ENCODE measurements at places on chromosomes 3 and 15.
A peak's percentile ranks its signal among the peaks of the same experiment; 100 is the strongest.

GRCh38 chr15:82183121-82184031 is 79.2 kb downstream of the EFL1 start:
- no peak for DNase-seq

DNA sequence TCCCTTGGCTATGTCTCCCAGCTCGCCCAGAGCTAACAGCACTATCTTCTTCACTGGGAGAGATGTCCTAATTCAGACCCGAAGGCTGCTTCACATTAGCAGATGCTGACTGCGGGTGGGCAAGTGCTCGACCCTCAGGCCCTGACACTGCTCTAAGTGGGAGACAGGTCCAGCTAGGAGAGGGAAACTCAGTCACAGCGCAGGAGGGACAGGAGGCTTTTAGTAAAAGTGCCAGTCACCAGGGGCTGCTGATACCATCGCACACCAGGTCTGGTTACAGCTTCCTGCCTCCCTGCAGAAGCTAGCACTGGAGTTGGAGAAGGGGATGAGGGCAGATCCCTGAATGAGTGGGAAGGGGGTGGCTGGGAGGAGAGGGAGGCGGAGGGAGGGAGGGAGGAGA is 365.8 kb upstream of the RGMA start:
- DNase-seq, result no peak

DNA sequence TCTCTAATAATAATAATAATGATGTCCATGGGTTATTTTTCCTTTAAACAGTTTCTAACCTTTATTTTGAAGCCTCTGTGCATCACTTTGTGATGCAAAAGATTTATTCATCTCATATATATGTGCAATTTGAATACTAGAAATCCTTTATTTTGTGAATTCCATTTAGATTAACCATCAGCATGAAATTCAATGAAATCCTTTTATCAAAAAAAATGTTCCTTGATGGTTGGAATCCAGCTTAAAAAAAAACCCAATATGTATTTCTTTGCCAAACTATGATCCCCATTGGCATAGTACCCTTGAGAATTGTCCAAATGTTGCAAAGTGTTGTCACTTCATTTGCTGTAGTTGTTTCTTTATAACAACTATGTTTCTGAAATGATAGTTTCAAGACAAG is 7.4 kb downstream of the TBC1D23 start:
- DNase-seq, result no peak

DNA sequence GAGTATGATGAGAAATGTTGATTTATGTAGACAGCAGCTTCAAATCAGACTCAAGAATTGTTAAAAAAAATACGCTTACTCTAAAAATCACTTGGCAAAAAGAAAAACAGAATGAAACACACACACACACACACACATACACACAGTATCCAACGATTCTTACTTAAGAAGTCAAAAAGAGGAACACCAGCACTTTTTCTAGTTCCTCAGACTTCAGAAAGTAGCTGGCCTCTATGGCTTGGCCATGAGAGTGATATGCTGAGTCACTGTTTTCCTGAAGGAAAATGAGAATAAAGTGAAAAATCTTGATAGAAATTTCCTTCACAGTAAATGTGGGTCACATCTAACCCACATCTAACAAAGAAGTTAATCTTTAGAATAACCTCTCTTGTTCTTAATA is 22.1 kb downstream of the CNTN3 start:
- DNase-seq, result no peak

- DNase-seq, result no peak
These were observed 201.8 kb downstream of the ABHD5 start for GRCh38 chr3:43892526-43892925.

DNA sequence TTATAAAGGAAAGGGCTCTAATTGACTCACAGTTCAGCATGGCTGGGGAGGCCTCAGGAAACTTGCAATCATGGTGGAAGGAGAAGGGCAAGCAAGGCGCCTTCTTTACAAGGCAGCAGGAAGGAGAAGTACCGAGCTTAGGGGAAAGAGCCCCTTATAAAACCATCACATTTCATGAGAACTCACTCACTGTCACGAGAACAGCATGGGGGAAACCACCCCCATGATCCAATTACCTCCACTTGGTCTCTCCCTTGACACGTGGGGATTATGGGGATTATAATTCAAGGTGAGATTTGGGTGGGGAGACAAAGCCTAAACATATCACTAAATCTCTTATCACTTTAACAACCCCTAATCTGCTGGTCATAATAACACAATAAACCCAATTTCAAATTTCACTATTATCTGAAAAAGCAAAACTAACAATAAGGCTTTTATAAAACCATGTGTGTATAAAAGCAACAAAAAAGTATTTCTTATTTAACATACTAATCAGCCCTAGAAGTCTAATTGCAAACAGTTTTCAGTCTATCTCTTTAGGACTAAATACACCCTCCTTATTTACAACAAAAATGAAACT is 43.2 kb downstream of the SCAPER start:
- no peak for DNase-seq

DNA sequence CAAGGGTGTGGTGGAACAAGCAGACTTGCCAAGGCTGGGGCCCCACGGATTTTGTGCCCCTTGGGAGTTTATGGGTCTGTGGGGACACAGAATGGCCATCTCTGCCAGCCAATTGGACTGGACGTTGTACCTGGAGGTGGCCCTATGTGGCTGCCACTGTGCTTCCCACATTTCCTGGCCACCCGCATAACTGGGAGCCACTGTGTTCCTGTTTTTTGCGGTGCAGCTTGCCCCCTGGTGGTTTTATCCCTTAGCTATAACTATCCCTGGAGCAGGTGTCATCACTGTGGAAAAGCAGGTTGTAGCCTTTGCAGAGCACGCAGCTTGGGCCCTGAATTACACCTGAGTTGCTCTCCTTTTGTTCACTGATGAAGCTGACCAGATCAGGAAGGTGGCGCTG is 306.3 kb downstream of the ZPLD1 start:
- DNase-seq, result peak; percentile 53

DNA sequence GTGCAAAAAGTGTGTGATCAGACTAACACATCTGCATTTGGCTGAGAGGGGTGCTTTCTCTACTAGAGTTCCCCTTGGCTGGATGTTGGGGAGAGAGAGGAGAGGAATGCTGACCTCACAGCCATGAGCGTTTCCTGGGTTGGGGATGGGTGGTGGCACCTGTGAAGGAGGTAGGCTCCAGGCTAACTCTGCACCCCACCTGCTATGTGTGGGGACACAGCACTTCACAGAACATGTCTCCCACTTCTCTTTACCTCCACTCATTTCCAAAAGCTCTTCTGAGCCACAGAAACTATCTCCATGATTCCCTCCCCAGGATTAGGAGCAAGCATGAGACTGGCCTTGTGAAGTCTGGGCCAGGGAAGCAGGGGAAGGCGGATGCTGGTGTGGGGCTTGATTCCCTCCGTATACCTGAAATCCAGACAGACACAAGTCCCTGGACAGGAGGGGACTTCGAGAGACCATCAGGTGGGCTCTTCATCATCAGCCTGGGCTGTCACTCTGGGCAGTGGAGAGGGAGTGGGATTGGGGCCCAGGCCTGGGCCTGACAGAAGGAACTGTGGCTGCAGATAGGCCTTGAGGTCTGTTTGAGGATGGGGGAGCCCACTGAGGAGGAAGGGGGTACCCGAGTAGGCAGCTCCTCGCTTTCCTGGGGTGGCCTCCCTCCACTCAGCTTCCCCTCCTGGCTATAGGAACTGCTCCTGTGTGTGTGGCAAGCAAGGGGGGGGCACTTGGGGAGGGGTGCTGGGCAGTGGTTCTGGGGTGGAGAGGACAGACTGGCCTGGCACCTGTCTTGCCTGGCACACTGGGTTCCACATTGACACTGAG is 40.7 kb downstream of the FEM1B start:
- DNase-seq, result no peak

DNA sequence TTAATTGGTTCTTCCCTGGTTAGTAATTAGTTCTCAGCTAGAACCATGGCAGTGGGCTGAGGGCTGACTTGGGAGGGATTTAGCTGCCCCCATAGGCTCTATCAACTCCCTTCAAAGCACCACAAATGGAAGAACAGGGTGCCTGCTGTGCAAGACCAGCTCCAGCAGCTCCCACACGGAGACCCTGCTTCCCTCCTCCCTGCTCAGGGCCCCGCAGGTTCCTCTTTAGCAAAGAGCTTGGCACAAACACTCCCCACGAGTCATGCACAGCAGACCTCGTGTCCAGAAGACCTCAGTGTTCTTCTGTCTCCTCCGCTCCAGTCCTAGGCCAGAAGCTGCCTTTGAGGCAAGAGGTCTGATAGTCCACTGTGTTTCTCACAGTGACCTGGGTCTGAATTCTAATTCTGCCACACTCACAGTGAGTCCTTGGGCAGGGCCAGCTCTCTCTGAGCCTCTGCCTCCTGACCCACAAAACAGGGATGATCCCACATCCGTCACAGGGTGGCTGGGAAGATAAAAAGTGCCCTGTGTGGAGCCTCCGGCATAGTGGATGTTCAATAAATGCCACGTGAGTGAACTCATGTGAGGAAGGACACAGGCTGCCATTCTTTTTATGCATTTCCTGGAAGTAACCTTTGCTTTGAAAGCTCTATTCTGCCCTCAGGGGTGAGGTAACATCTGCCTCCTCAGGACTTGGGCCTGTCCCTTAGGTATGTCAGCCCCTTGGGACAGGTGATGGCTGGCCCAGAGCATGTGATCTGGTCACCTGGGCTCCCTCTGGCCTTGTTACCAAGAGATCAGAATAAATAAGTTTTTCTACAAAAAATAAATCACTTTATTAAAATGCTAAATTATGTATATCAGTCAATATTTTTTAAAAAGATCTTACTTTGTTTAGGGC is 7.6 kb downstream of the RAB6B start:
- DNase-seq, result no peak

DNA sequence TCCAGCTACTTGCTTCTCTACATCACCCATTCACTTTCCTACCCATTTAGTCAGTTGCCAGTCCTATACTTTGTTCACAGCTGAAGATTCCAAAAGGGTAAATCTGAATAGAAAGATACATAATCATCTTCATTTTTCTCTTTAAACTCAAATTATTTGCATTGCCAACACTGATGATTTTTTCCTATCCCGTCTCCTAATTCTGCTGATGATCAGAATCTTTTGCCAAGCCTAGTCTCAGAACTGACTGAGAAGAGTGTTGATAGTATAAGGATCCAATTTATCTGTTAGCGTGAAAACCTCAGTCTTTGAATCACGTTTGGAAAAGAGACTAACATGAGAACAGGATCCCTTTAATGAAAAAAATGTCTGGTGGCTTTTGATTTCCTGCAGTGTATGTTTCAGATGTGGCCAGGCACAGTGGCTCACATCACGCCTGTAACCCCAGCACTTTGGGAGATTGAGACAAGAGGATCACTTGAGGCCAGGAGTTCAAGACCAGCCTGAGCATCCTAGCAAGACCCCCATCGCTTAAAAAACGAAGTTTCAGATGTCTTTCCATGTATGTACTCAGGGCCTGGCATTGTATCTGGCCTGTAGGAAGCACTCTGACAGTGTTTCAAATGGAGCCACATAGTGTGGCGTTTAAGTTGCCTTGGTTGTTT is 169.4 kb downstream of the KLHL25 start:
- DNase-seq, result no peak

- no peak for DNase-seq
These were observed 130.0 kb downstream of the FBN1 start for GRCh38 chr15:48515500-48515899.

DNA sequence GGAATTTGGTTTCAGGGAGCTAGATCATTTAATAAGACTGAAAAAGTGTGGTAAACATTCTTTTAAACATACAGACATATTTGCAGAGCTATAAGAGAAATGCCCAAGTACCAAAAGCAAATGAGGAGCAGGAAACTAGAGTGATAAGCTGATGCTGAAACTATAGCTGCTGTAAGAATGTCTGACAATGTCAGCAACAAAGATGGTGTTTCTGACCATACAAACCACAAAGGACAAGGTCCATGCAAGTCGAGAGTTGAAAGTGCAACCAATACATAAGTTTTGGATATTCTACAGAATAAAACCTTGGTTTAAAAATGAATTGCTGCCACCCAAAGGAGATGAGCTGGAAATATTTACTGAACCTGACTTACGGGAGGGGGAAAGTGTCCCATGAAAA is 610.2 kb downstream of the TBL1XR1 start:
- no peak for DNase-seq

GRCh38 chr3:169348929-169349621 is 314.4 kb downstream of the MECOM start:
- DNase-seq, result no peak

- no peak for DNase-seq
These were observed 529.6 kb downstream of the SHQ1 start for GRCh38 chr3:72318504-72319193.

DNA sequence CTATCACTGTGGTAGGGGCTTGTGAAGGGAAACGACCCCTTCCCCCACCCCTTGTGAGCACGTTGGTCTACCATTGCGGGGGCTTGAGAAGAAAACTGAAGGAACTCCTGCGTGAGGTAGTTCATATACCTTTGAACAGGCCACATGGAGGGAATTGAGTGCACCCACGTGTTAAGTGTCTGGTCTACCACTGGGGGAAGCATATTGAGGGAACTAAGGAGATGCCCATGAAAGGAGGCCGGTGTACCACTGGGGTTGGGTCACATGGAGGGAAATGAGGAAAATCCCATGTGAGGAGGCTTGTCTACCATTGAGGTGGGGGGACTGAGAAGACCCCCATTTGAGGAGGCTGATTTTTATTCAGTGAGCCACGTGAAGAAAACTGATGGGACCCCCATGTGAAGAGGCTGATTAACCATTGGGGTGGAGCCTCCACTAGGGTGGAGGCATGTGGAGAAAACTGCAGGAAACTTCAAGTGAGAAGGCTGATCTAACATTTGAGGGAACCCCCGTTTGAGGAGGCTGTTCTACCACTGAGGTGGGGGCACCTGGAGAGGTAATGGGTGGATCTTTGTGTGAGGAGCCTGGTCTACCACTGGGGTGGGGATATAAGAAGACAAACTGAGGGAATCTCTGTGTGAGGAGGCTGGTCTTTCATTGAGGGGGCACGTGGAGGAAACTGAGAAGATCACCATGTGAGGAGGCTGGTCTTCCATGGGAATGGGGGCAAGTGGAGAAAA is 163.2 kb downstream of the FBLN2 start:
- DNase-seq, result peak; percentile 3

- DNase-seq, result no peak
These were observed 34.0 kb downstream of the MINDY4B start for GRCh38 chr3:150871192-150871591.

DNA sequence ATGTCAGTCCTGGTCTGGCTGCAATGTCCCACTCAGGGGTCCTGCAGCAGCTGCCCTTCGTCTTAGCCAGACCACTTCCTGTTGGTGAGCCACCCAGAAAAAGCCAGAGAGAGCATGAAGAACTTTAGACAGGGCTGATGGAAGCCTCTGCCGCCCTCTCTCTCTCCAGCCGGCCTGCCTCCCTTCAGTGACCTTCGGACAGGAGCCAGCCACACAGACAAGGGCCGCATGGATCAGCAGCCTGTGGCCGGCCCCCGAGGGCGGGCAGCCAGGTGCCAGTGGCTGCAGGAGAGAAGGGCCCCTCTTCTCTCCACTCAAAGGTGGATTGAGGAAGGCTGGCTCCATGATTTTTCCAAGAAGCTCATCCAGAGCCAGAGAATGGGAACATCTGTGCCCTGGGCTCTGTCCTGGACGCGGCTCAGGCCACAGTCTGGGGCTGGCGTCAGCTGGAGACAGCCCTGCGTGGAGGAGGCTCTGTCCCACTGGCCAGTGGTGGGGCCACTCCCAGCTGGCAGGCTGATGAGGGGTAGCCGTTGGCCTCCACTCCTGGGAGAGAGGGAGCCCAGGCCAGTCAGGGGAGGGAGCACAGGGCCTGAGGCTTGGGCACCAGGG is 42.9 kb downstream of the ISG20 start:
- DNase-seq, result no peak
